ENCODE measurements at places on chromosomes 4 and X.

- DNase-seq, result no peak
Observed at GRCh38 chr4:157165935-157166610, 54.5 kb upstream of the GRIA2 start.

GRCh38 chrX:40773809-40774208 lies 38.5 kb upstream of the MED14 start:
- peak; percentile 37 for DNase-seq

- no peak for DNase-seq
Observed at GRCh38 chr4:75135068-75135825, 202.3 kb downstream of the PARM1 start.

- DNase-seq, result no peak
Observed at GRCh38 chr4:87054900-87055299, 120.1 kb downstream of the AFF1 start.

GRCh38 chr4:165031436-165032211 lies at the start of gene TRIM60:
Gene TRIM60 (plus strand): TSS chr4:165031999. CDS start chr4:165040073, 8,074 bp downstream.
- DNase-seq, result no peak

DNA sequence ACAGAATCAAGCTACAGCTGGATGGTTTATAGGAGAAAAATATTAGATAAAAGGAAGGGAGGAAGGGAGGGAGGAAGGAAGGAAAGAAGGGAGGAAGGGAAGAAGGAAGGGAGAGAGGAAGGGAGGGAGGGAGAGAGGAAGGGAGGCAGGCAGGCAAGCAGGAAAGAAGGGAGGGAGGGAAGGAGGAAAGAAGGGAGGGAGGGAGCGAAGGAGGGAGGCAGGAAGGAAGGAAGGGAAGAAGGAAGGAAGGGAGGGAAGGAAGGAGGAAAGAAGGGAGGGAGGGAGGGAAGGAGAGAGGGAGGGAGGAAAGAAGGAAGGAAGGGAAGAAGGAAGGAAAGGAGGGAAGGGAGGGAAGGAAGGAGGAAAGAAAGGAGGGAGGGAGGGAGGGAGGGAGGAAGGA lies 77.9 kb upstream of the C1QTNF7 start:
- no peak for DNase-seq
